Activated T-helper 17 cell treated with anti-CD3 and anti-CD28 coated beads, Interleukin-2, amount 50 U/mL, for 72 hours (primary cell): ENCODE measurements at places on chromosomes 12 and 14. TPM values are rescaled to one million over a fixed set of nuclear protein-coding genes. Genes with fewer than 3 reads are reported as not detected.

IFNG-AS1 gene
- not detected for total RNA-seq

DNA sequence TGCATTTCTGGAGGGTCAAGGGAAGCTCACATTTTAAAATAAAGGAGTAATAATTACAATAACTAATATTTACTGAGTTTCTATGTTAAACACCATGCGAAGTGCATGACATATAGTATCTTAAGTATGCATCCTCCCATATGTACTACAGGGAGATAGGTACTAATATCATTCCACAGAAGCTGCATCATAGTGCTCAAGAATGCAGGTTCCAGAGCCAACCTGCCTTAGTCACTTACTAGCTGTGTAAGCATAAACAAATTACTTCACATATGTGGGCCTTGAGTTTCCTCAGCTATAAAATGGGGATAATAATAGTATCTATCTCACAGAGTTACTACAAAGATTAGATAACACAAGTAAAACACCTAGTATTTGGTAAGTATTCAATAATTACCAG is 18.3 kb downstream of the ARMH4 start:
- ATAC-seq, result no peak

PLEKHD1 gene
- 0.19 TPM for total RNA-seq

GRCh38 chr14:26593357-26593756 is 4.5 kb downstream of the NOVA1 start:
- no peak for ATAC-seq

DNA sequence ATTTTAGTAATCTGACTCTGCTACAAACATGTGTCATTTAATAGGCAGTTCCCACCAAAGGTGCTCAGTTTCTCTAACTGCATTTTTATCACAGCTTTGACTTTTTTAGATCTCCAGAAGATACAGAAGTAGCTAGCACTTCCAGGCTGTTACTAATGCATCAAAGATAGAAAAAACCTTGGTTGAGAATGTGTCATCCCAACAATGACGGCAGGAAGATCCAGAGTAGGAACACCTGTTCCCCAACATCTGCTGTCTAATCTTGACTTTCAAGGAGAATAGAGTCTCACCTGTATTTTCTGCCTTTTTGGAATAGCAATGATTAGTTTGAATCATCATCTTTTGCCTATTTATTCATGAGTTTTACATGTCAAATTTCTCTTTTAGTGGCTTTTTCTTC is 45.0 kb downstream of the ARMH4 start:
- no peak for ATAC-seq

LHX5 gene
- not detected for total RNA-seq

- no peak for ATAC-seq
These were observed 65.2 kb downstream of the TBC1D30 start for GRCh38 chr12:64889434-64890216.

- ATAC-seq, result no peak
These were observed 18.5 kb downstream of the TRPV4 start for GRCh38 chr12:109814600-109815150.

GRCh38 chr12:21773806-21774205 is 700 bp downstream of the KCNJ8 start:
- no peak for ATAC-seq

DNA sequence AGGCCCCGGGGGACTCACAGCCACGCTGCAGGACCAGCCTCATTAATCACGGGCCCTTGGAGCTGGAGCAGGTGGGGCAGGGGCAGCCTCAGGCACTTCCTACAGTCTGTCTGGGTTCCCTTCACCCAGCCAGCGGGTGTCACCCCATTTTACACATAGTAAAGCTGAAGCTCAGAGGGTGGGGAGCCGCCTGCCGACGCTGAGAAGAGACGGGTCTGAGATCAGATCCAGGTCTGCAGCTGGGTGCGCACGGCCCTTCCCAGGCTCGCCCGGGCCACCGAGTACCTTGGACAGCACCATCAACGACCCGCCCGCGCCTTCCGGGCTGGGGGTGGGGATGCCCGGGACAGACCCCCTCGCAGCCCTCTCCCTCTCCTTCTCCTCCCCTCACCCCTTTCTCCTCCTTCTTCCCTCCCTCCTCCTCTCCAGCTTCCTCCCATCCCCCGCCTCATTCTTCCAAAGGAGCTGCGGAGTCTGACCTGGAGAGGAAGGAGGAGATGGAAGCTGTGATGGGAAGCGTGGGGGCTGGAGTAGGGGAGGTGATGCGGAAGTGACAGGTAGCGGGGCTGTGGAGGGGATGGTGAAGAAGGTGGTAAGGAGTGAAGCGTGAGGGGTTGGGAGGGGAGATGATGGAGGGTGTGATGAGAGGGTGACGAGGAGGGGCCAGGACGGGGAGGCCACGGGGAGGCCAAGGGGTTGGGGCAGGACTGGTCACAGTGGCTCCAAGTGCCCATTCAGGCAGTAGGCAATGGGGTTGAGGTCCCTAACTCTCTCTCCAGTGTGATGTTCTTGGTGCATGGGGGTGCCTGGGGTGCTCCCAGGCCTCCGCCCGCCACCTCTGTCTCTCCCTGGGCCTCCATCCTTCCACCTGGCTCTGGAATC is 8.8 kb downstream of the DTX1 start:
- no peak for ATAC-seq

FKBP3 gene
- 52.5 TPM for total RNA-seq

GRCh38 chr14:55356913-55357312 is 54.7 kb downstream of the ATG14 start:
- no peak for ATAC-seq

DNA sequence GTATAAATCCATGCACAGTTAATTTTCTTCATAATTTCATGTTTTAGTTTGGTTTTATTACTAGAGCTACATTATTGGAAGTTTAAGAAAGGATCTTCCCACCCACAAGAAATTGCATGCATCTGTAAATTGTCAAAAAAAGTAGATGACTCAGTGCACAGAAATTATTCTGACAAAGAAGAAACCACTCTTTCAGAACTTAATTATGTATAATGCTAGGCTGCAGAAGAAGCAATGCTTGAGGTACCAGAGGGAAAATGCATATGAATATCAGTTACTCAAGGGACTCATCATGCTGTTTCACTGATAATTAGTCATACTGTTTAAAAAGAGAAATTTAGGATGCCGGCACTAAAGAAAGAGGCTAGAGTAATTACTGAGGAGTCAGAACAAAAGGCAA is 147.0 kb downstream of the SLC16A7 start:
- ATAC-seq, result no peak

- ATAC-seq, result peak; percentile 28
These were observed 17.7 kb downstream of the STXBP6 start for GRCh38 chr14:25032092-25032784.

DNA sequence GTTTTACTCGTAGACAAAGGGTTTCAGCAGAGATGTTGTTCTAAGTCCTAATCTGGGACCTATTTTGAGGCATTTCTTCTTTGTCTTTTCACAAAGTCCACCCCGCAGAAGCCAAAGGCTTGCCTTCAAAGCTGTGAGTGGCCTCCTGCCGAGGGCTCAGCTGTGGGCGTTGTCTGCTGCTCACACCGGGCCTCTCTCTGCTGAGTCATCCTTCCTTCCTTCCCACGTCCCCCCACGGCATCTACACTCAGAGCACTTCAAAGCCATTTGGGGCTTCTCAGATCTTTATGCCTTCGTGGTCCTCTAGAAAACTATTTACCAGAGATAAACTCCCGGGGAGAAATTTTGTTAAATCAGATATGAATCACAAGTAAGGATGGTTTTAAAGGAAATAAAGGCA is 115.9 kb upstream of the TMPO start:
- ATAC-seq, result peak; percentile 82

DNA sequence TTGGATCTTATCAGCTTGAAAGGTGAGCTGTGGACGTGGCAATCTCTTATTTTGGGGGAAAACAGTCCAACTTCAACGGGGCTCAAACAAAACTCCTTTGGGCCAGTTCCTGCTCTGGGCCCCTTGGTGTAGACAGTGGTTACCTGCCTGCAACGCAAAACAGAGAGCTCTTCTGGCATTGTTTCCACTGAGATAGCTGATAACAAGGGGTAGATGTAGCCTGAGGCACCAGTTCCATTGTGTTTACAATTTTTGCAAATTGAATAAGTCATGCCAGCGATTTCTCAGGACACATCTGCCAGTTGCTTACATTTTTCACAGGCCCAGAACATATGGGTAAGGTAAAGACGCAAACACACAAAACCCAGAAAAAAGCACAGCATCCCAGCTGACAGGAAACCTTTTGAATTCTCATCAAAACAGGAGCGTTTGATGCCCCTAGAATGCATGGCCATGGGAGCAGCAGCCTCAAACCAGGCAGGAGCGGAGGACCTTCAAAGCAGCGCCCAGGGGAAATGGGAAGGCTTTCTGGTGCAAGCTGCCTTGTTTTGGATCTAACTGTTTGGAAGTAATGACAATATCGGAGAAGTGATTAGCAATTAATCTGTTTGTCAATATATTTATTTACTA is 259.7 kb downstream of the AACS start:
- ATAC-seq, result no peak

C1RL gene
- 14.0 TPM for total RNA-seq

GRCh38 chr12:32496946-32497345 is 97.6 kb downstream of the FGD4 start:
- ATAC-seq, result no peak

TAS2R42 gene
- total RNA-seq, result not detected

DNA sequence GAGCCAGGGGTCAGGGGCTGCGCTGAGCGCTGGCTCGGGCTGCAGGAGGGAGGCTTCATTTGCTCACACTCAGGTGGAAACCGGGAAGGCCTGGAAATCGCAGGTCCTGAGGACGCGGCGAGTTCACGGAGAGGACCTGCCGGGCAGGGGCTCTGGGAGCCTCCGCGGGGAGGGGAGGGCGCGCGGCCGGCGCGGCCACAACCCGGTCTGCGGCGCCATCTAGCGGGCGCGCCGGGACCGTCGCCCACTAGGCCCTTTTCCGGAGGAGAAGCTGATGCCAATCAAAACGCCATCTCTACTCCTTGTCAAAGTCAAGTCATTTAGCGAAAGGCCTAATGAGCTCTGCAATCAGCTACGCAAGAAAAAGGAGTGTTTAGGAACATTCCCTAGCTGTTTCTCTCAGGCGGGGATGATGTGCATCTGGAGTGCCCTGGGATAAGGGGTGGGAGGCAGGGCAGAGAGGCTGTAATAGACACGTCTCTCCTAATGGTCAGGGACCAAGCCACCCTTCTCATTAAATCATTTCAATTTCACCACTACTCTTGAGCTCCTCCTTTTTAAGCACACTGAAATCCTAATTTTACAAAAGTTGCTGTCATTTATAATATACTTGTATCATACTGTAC is 885.8 kb upstream of the TMEM132C start:
- ATAC-seq, result peak; percentile 70

GRCh38 chr12:97748298-97748697 is 285.7 kb downstream of the RMST start:
- no peak for ATAC-seq

GRCh38 chr12:80625901-80626300 is 81.5 kb upstream of the MYF6 start:
- ATAC-seq, result no peak

NR1H4 gene
- total RNA-seq, result not detected

GRCh38 chr14:101877766-101878165 is 86.6 kb upstream of the DYNC1H1 start:
- ATAC-seq, result no peak
